ENCODE measurements at places on chromosomes 5 and 9. TPM values are rescaled to one million over a fixed set of nuclear protein-coding genes. Genes with fewer than 3 reads are reported as not detected.

DNA sequence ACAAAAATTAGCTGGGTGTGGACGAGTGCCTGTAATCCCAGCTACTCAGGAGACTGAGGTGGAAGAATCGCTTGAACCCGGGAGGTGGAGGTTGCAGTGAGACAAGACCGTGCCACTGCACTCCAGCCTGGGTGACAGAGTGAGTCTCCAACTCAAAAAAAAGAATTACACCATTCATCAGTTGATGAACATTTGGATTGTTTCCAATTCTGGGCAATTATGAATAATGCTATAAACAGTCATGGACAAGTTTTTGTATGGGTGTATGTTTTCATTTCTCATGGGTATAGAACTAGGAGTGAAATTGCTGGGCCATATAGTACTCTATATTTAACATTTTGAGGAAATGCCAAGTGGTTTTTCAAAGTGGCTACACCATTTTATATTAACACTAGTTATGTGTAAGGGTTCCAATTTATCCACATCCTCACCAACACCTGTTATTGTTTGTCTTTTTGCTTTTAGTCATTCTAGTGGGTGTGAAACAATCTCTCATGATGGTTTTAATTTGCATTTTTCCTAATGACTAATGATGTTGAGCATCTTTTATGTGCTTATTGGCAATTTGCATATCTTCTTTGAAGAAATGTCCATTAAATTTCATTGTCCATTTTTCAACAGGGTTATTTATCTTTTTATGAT is 9.0 kb upstream of the CCDC125 start:
- DNase-seq, result no peak

- DNase-seq, result no peak
These were observed 340.5 kb downstream of the PIK3R1 start for GRCh38 chr5:68555907-68556681.

HTR1A gene
- 3.2 TPM for total RNA-seq

GRCh38 chr5:16787278-16787677 is 148.8 kb downstream of the MYO10 start:
- no peak for DNase-seq

NDUFS4 gene
- total RNA-seq, result 124 TPM

GRCh38 chr9:77183581-77183980 is 6.2 kb downstream of the VPS13A start:
- no peak for DNase-seq

OR1Q1 gene
- not detected for total RNA-seq

GRCh38 chr9:104177676-104178075 is 83.6 kb downstream of the SMC2 start:
- no peak for DNase-seq

DNA sequence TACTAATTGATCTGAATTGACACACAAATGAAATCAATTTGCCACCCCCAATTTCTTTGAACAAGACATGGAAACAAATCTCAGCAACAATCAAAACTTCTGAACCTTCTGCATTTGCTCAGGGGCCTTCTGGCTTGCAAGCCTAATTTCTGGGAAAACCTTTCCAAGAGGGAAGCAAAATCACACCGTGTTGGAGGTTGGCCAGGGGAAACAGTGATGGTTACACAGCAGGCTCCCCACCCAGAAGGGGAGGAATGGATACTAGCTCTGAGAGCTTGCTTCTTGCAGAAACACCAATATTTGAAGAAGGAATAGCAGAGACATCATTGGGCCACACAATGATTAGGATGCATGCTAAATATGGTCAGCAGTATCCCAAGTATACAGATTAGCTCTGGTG is 488.6 kb upstream of the TRPC7 start:
- no peak for DNase-seq

- no peak for DNase-seq
These were observed 97.8 kb downstream of the TSSK1B start for GRCh38 chr5:113336975-113337374.

GRCh38 chr5:147400126-147400809 is 109.6 kb downstream of the DPYSL3 start:
- DNase-seq, result no peak

DNA sequence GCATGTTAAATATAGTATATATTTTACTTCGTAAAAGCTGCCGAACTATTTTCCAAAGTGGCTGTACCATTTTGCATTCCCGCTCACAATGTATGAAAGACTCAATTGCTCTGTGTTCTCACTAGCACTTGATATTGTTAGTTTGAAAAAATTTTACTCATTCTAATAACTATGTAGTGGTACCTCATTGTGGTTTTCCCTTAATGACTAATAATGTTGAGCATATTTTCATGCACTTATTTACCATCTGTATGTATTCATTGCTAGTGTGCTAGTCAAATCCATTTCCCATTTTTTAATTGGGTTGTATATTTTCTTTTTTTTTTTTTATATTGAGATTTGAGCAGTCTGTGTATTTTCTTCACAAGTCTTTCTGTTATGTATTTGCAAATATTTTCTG is 58.4 kb downstream of the RANBP17 start:
- no peak for DNase-seq

GRCh38 chr5:127290019-127290945 is at the start of gene MEGF10:
Gene MEGF10, plus strand, starts transcription at chr5:127290796. Its CDS starts 40,513 bp downstream, at chr5:127331309.
- DNase-seq, result peak; percentile 67

- DNase-seq, result no peak
These were observed 41.9 kb downstream of the NPR3 start for GRCh38 chr5:32753051-32753450.

PCDHGA8 gene
- 4.6 TPM for total RNA-seq

C5orf58 gene
- total RNA-seq, result not detected

GRCh38 chr9:34163434-34163833 is 15.4 kb upstream of the UBAP1 start:
- DNase-seq, result no peak

GRCh38 chr5:168697034-168697720 is 118.0 kb upstream of the PANK3 start:
- no peak for DNase-seq

DNA sequence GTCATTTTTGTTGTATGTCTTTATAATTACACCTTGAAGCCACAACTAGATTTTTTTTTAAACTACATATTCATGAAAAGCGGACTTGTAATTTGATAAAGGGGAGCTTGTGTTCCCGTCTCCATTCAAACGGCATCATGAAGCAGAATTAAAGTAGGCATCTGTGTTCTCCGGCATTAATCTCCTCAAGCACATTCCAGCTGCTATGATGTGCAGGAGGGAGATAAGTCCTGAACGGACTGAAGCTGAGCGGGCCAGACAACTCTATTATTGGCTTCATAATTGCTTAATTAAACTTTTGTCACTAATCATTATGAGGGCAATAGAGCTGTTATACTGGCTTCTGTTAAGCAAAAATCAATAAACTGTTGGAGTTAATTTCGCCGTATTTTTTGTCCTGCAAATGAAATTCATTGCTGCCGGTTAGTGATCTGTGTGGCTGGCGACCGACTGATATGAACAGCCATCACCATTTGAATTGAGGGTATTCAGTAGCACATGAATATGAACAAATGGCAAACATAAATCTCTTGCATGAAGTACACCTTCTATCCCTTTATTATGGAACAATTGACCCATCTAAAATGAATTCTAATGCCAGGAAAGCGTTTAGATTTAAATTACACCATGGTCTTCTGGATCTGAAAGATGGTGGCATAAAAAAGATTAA is 408.8 kb upstream of the IRX1 start:
- DNase-seq, result no peak

C9 gene
- 0.10 TPM for total RNA-seq

DNA sequence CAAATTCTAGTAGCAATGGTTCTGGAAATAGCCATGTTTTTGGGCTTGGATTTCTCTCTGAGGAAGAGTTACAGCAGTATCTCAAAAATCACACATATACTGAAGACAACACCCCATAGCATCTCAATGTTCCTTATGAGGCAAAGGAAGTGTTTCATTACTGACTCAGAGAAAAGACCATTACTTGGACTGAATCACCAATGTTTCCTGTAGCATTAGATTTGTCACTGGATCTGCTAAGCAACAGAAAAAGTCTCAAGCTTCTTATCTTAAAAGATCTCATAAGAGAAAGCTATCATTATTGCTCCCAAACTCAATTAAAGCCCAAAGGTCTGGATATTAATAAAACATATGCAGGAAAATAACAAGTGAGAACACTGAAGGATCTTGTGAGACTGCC is 272.4 kb downstream of the ADAMTS6 start:
- DNase-seq, result no peak

GRCh38 chr9:127762111-127762676 is 16.3 kb downstream of the SH2D3C start:
- DNase-seq, result no peak

DNA sequence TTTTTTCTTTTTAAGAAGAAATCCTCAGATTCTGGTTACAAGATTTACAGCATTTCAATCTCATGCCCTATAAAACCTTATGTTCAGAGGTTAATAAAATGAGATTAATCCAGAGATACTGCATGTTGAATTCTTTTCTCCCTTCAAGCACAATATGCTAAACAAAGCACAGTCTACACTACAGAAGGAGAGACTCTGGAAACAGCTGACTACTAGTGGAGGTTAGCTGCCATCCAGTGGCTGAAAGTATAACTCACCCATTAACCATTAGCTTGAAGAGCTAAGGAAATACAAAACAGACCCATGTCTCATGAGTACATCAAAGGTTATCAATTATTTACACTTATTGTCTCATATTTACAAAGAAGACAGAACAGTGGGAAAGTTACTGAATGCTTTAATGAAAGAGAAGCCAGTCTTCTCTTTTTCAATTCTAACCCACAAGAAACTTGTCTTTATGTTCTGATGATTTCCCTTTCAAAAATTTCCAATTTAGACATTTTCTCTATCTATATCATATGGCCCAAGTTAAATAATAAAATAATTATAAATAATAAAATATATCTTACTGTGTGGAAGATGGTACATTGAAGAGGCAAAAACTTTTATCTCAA is 12.7 kb upstream of the DNAH5 start:
- DNase-seq, result peak; percentile 64

DNA sequence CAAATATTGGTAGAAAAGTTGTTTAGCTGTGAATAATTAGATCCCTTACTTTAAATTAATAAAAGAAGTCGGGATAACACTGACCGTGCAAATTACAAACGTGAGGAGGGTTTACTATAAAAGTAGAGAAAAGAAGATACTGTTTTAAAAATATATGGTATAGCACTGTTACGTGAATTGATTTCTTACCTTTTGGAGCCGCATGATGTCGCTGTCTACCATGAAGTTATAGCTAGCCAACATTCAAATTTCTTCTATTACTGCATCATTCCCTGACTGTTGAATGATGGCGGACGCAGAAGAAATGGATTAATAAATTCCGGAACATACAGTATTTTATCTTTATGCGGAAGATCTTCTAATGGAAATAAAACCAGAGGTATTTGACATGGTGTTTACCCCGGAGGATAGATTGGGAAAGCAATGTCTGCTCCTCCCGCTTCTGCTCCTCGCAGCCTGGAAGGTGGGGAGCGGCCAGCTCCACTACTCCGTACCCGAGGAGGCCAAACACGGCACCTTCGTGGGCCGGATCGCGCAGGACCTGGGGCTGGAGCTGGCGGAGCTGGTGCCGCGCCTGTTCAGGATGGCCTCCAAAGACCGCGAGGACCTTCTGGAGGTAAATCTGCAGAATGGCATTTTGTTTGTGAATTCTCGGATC is at the start of gene PCDHA6:
Gene PCDHA6 (plus strand): TSS at position 257 of the 658 bp plus-strand sequence. CDS start 132 bp downstream, at position 389.
- no peak for DNase-seq

GRCh38 chr5:163439092-163439425 is 1.7 kb downstream of the CCNG1 start:
- no peak for DNase-seq

DNA sequence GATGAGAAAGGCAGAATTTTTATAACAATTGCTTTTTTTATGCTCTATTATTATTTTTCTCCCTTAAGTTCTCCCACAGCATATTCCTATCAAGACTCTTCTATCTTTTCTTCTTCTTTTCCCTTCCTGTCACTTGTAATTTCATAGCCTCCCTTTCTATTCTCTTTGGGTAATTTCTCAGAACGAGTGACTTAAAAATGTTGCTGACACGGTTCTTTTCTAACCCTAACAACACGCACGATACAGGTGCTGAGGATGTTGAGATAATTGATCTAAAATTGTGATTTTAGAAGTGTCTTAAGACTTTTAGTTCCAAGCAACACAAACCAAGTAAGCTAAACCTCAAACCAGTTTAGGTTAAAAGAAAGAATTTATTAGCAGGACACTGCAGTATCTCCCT is 105.9 kb downstream of the RASGRF2 start:
- no peak for DNase-seq

GRCh38 chr9:87588339-87588738 is 90.7 kb downstream of the DAPK1 start:
- DNase-seq, result no peak

IL12B gene
- not detected for total RNA-seq

All from spinal cord (tissue), 10 donors.